ENCODE measurements at places on chromosomes 6 and 20.

- DNase-seq: no peak
Measured at GRCh38 chr6:73139681-73140383, 85.5 kb downstream of the KHDC1L start.

- no peak for DNase-seq
Measured at GRCh38 chr20:19317237-19318069, 105.0 kb downstream of the SLC24A3 start.

DNA sequence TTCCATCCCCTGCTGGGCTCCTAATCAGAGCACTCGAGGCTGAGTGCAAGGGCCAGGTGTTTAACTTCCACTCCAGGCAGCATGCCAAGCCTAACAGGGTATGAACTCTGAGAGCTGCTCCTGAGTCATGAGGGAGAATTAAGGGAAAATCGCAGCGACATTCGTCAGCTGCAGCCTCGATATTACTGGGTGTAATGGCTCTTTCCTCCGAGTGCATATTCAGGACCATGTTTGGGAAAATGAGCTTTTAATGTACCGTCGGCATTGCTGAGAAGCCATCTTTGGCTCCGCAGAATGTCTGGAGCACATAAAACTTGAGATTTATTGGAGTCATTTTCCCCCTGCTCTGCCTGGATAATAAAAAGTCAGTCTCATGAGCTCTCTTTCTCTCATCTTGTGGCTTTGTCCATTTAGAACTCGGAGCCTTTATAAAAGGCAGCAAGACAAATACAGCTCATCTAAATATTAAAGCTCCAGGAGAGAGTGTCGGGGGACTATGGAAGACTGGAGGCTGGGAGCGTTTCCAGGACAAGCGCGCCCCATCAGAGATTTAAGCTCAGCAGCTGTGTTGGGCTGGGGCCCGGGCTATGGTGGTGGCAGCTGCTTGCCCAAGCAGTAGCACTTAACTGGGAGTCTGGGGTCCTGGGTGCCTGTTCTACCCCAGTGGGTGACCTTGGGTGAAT is 103.7 kb downstream of the TOX2 start:
- no peak for DNase-seq

DNA sequence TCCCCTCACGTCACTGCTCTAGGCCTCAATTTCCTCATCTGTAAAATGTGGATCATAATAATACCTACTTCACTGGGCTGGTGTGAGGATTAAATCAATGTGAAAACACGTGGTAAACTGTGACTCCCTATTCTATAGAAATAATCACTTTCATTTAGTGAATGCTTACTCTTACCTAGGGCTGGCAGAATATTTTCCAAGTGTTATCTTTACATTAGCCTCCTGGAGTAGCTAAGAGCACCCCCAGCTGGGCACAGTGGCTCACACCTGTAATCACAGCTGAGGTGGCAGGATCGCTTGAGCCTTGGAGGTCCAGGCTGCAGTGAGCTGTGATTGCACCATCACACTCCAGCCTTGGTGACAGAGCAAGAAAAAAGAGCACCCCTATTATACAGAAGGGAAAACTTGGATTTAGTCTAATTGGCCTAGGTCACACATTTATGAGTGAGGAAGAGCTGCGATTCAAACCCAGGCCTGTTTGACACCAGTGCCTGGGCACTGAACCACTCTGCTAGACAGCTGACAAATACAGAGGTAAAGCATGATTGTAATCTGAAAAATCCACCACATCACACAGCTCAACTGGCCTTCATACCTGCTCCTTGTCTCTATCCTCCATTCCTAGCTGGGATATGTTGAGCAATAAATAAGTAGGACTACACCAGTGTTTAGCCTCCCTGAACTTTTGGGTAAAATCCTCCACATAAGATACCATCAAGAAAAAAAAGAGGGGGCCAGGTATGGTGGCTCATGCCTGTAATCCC is 1.4 kb upstream of the SNTA1 start:
- no peak for DNase-seq

DNA sequence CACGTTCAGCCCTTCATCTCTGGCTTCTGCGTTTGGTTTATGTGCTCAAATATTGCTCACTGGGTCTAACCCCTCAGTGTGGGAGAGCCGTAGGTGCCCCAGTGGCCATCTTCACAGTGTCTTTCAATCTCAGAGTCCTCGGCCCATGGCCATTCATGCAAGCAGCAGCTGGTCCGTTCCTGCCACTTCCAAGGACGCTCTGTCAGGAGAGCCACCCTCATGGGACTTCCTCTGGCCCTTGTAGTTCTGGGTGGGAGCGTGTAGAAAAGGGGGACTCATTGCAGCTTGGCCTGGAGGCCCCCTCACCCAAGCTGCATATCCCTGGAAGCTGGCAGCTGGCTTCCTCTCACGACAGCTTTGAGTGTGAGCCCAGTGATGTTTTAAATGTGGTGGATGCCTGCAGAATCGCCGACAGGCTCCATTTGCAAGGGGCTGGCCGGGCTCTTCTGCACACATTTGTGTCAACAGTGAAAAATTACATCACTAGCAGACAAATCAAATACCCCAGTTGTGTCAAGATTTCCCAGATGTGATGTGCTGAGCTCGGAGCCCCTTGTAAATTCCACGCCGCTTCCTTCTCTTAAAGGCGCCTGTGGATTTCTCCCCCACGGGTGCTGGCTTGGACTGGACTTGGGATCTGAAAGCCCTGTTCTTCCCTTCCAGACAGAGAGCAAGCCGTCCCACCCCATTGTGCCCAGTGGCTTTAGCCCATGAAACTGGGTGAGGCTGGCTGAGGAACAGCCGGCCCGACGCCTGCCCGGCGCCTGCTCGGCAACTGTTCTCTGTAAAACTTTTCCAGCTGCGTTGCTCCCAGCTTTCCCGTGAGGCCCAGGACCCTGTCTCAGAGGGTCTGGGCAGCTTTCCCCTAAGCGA is 360.1 kb downstream of the TAF4 start:
- no peak for DNase-seq

GRCh38 chr6:131122516-131122915 is 12.8 kb upstream of the AKAP7 start:
- DNase-seq: no peak

DNA sequence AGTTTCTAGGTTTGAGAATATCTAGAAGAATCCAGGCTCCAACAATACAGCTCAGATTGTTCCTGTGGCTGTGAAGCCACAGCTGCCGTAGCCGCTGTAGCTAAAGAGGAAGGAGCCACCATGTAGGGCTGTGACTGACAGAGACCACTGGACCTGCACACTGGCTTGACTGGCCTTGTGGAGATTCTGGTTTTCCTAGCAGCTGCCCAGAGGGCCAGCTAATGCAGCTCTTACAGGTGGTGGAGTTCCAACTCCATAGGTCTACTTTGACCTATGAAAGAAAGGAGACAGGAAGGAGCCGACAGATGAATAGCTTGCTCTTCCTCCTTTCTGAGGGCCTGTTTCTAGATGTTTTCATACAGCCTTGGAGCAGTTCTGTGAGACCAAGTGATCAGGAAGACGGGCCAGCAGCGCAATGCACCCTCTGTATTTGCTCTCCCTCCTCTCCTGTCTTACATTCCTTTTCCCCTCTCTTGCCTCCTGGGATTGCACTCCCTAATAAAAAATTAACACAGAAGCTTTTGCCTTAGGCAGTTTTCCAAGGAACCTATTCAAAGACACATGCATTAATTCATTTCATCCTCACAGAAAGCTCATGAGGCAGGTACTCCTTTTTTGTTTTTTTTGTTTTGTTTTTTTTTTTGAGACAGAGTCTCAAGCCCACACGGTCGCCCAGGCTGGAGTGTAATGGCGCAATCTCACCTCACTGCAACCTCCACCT is 51.8 kb upstream of the MYB start:
- DNase-seq: no peak

Measured in fibroblast of gingiva (primary cell).